Stimulated activated CD4-positive, alpha-beta T cell treated with anti-CD3 and anti-CD28 coated beads, Interleukin-15, amount 100 ng/mL, for 1 hour (primary cell): ENCODE measurements at places on chromosomes 5 and 9.

- DNase-seq = no peak
These were observed 6.3 kb downstream of the KCNIP1 start for GRCh38 chr5:170510126-170510525.

- DNase-seq = no peak
These were observed 521 bp upstream of the PTGS1 start for GRCh38 chr9:122370303-122370702.

- no peak for DNase-seq
These were observed 1398.3 kb upstream of the CDH6 start for GRCh38 chr5:29795096-29795652.

GRCh38 chr5:95672641-95673040, 10.2 kb downstream of the SPATA9 start:
- no peak for DNase-seq

GRCh38 chr5:34057118-34057517, 14.1 kb upstream of the C1QTNF3 start:
- DNase-seq = no peak

- no peak for DNase-seq
These were observed 9.1 kb downstream of the GFPT2 start for GRCh38 chr5:180343831-180344695.

DNA sequence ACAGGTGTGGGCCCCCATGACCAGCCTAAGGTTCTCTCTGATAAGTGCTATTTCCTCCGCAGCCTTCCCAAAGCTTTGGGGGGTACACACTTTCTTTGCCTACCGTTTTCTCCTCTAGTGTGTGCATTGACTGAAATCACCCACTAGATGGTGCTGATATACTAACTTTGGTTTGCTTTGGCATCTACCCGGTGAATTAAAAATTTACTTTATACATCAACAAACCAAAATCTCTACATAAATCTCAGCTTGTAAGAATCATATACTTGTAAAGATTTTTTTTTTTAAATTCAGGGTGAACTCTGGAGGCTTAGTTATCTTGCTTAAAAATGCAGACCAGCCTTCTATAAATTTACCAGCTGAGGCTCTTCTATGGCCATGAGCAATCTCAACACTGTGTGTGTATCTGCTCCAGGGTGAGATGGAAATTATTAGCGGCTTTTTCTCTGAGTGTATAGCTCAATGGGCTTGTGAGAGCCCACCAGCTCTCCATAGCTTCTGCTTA, 475.7 kb upstream of the TNC start:
- no peak for DNase-seq

DNA sequence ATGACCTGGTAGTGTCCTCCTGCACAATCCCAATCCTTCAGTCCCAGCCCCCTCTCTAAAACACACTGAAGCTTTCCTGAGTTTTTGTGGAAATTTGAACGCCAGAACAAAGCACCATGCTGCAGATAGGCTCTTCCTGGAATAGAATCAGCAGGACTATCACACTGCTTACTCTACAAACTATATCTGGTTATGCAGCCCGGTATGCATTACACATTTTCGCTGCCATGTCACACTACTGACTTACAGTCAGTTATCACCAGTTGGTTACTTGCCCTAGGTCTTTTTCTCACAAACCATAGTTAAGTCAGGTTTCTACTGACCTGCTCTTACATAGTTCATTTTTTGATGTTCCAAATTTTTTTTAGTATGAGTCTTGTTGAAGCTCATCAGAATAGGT, 24.9 kb downstream of the PLCXD3 start:
- no peak for DNase-seq

DNA sequence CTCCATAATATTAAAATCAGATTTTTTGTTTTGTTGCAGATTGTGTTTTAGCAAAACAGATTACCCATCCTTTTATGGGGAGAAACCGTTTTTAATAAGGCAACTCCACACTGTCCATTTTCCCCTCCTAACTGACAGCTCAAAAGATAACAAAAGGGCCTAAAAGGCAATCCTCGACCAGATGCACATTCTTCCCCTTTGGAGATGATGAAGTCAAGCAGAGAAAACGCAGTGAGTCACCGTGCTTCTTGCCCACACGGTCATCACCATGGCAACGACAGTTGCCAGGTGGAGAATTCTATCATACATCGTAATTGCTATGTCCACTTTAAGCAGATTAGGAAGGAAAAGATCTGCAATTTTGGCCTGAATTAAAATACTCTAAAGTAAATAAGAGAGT, 96.4 kb downstream of the DIRAS2 start:
- no peak for DNase-seq

DNA sequence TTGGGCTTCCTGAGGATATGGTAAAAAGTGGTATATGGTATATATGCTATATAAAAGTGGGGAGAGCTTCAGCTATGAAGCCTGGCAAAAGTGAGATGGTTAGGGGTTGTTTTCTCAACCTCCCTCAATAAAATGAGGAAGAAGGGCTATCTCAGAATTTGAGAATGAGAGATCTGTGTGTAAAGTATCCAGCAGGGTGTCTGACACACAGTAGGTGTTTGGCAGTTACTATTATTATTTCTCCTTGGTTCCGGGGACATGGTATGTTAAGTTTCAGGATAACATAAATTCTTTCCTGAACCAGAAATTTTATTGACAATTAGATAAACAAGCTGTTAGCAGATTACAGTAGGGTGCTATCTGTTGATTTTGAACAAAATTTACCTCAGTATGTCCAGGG, 94.1 kb downstream of the DENND1A start:
- DNase-seq = no peak
